ENCODE measurements at places on chromosomes 4 and X.
A peak's percentile ranks its signal among the peaks of the same experiment; 100 is the strongest.

DNA sequence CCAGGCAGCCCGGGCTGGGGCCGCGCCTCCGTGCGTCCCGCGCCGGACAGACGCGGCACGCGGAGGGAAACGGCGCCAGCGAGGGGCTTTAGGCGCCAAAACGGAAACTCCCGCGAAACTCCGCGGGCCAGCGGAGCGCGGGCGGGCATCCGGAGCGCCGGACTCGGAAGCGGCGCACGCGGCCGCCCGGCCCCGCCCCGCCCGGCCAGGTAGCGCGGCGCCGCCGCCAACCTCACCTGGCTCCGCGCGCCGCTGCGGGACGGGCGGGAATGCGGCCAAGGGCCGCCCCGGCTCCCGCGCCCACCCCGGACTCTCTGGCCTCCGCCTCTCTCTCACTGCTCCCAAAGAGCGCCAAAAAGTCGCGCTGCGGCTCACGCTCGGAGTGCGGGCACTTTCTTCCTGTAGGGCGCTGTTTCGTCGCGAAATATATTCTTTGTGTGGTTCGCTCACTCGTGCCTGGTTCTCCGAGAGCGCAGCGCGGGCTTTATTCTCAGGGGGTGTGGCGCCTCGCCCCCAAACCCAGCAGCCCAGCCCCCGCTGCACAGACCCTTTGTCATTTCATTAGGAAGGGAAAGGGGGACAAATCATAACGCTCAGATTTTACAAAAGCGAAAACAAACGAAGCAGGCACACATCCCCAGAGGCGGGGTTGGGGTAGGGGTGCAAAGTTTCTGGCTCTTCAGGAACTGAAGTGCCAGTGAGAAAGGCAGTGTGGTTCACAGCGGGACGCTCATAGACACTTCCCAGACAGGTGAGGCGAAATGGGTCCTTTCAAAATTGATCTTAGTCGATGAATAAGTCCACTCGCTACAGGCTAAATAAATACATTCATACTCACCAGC, 961 bp upstream of the MBNL3 start:
- peak; percentile 7 for DNase-seq

DNA sequence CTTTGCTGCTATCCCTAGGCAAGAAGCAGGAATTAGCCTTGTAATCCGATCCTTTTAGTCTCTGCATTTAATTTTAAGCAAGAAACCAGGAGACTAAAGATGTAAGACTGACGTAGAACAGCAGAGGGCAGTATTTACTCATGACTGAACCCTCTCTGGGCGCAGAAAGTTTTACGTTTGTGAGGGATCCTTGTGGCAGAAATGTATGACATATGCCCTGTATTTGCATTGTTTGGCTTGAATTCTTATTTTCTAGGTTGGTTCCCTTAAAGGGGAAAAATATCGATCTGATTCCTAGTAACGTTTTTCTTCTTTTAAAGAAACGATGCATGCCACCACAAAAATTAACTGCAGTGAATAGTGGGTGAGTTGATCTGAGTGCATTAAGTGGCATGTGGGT, 1.3 kb upstream of the FAT4 start:
- no peak for DNase-seq

GRCh38 chrX:39693298-39693697, 404.5 kb downstream of the BCOR start:
- no peak for DNase-seq

GRCh38 chr4:172998527-172999469, 169.8 kb upstream of the GALNT7 start:
- DNase-seq: no peak

DNA sequence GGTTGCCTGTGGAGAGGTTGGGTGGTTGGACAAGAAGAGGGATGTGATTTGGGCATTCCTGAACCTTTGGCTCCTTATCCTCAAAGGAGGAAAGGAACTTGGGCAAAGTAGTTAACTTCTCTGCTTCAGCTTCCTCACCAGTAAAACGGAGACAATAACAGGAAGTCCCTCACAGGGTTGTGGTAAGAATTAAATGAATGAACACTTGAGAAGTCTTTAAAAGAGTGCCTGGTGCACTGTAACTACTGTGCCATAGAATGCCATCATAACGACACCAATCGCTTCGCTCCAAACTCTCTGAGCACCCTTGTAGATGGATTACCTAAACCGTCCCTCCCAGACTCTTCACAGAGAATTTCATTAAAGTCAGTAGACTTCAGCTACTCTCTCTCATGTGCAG, 10.5 kb downstream of the ZCCHC18 start:
- DNase-seq: no peak

- no peak for DNase-seq
These were observed 31.0 kb upstream of the STX18 start for GRCh38 chr4:4572821-4573220.

GRCh38 chr4:141511055-141511454, 125.3 kb upstream of the IL15 start:
- DNase-seq: no peak

DNA sequence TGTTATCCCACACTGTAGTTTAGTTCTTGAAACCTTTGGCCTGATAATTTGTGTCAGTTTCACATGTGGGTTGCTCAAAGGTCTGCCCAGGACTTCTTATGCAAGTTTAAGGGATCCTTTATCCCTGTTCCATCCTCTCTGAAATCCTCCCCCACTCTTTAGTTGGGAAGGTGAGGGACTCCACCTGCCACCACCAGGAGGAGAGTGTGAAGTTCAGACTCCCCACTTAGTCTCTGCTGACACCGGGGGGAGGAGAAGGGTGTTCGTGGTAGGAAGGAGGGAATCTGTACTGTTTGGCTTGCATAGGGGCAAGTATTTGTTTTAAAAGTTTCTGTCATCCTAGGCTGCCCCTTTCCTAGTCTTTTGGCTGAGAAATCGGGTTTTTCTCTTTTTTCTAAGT, 211.8 kb downstream of the PPP4R3C start:
- no peak for DNase-seq

- DNase-seq: no peak
These were observed 74.4 kb downstream of the RTL5 start for GRCh38 chrX:72057331-72057730.

DNA sequence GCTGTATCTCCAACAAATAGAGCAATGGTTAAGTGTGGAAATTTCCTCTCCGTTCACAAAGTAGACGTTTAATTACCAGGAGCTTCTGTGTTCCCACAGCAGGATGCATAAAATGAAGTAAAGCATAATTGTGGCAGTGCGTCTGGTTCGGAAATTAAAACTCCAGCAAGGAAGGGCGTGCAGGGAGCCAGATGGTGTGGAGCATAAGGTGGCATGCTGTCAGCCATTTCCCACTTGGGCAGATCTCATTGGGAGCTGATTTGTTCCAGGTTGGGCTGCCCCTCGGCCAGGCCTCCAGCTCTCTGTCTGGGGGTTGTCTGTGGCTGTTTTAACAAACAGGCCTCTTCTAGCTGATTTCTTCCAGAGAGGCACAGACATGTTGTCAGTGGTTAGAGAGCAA, 182.1 kb upstream of the CLNK start:
- no peak for DNase-seq

DNA sequence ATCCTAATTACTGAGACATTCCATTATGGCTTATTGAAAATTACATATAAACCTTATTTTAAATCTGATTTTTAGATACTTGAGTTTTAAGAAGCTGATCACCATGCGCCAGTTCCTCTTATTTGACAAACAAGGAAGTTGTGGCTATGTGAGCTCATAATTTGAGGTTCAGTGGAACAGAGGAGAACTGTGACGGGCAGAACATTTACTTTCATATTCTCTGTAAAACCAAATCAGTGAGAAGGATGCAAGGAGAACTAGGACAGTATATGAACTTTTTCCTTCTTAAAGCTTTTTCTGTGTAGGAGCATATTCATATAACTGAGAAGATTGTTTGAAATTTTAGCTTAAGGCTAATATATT, 25.3 kb downstream of the STIM2 start:
- DNase-seq: no peak

DNA sequence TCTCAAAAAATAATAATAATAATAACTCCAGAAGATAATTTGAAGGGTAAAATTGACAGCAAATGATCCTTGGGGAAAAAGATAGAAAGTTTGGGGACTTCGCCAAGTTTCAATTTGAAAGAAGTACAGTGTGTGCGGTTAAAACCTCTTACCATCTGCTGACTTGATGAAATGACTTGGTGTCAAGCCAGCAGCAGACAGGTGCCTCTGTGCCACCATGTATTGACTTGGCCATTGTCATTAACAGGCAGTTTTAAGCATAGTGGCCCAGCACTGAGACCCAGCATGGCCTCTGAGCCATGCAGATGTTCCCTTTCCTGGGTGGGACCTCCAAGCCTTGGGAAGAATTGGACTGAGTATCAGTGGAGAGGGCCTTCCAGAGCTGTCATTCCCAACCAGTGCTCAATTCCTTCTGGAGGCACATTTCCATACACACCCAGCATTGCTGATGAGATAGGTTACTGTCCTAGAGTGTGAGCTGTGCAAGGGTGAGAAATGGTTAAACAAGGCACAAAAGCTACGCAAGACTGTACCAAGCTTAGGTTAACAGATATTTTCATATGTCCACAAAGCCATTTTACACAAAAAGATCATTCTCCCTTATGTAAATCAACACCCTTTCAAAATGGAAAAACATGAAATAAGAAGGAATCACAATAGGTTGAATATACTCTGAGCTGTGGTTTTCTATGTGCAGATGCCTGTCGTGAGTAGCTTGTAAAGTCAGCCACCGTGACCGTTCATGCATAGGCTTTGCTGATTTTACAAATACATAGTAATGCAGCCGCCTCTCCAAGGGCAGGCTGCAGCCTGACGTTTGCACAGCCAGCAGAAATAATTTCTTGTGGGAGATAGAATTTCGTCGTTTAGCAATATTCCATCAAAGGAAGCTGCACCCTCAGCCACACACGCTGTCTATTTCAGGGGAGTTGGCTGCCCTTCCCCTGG, 59.4 kb upstream of the FBXW7 start:
- DNase-seq: no peak

- no peak for DNase-seq
These were observed 30.4 kb downstream of the KIT start for GRCh38 chr4:54687887-54688841.

DNA sequence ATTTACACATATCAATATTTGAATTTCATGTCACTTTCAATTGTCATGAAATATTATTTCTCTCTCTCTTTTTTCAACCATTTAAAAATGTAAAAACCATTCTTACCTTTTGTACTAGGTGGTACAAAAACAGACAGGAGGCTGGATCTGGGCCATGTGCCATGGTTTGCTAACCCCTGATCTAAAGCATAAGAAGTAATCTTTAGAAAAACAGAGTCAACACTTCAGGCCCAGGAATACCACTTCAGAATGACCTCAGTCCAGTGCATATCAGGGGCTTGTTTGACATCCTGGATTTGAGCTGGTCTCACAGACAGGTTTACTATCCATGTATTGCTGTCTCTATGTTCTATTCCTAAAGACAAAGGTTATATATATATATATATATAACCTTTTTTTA, 102.5 kb downstream of the DCHS2 start:
- DNase-seq: no peak

- no peak for DNase-seq
These were observed 98.5 kb upstream of the MAGEB16 start for GRCh38 chrX:35699642-35700041.

- no peak for DNase-seq
These were observed 132.7 kb downstream of the ARHGAP24 start for GRCh38 chr4:85607624-85608023.

DNA sequence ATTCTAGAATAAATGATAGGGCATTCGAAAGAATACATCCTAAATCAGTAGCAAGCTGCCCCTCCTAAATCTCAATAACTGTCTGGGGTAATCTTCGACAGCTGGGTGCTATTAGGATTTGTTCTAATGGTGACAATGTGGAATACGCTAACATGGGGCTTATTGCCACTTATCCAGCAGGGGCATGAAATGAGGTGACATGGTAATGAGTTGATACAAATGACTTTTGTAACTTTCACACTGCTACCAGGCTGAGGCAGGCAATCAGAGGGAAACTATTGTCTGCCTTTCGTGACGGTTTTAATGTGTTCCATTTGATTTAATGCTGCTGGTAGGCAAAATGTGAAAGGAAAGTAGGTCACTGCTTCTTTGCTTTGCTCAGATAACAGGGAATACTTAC, 1047.4 kb upstream of the PABPC4L start:
- no peak for DNase-seq

DNA sequence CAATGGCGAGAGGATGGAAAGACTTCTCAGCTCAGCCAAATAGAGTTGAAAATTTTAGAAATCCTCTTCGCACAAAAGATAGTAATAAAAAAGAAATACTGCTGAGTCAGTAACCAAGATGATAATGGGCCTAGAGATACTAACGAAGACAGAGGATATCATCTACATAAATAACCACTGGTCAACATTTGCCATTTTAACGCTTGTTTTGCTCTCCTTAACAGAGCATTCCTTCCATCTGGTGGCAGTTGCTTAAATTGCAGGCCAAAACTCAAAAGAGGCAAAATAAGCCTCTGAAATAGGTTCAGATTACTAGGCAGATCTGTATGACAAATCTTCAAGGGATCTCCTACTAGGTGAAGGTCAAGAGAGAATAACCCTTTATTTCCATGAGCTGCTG, 51.7 kb upstream of the MCF2 start:
- no peak for DNase-seq
